GM12878 (cell line): ENCODE measurements at places on chromosomes 13 and 19. TPM values are rescaled to one million over a fixed set of nuclear protein-coding genes. Genes with fewer than 3 reads are reported as not detected.
A peak's percentile ranks its signal among the peaks of the same experiment; 100 is the strongest.

GRCh38 chr13:48532256-48532505, 699 bp downstream of the RCBTB2 start:
- DNase-seq: peak; percentile 26

- DNase-seq: no peak
Measured at GRCh38 chr19:32916969-32917615, 47.5 kb upstream of the SLC7A9 start.

- DNase-seq: no peak
Measured at GRCh38 chr13:111239764-111240670, 80.4 kb upstream of the TEX29 start.

DNA sequence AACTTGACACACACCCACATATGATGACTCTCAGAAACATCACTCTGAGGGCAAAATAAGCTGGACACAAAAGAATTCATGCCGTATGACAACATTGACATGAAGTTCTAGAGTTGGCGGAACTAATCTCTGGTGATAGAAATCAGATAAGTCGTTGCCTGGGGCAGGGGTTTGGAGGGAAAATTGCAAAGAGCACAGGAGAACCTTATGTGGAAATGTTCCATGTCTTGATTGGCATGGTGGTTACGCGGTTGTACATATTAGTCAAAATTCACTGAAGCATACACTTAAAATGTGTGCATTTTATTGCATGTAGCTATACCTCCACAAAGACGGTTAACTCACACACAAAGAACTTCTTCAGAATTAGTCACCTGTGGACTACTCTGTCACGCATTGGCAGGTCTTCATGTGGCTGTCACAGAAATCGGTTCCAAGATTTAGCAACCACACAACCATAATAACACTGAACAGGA, 137.8 kb upstream of the GJB6 start:
- DNase-seq: peak; percentile 59

GRCh38 chr19:6088602-6089049, 21.7 kb downstream of the RFX2 start:
- DNase-seq: no peak

- DNase-seq: no peak
Measured at GRCh38 chr13:27659145-27659865, 37.6 kb downstream of the POLR1D start.

- DNase-seq: no peak
Measured at GRCh38 chr13:48646791-48647190, 6.9 kb upstream of the CYSLTR2 start.

DNA sequence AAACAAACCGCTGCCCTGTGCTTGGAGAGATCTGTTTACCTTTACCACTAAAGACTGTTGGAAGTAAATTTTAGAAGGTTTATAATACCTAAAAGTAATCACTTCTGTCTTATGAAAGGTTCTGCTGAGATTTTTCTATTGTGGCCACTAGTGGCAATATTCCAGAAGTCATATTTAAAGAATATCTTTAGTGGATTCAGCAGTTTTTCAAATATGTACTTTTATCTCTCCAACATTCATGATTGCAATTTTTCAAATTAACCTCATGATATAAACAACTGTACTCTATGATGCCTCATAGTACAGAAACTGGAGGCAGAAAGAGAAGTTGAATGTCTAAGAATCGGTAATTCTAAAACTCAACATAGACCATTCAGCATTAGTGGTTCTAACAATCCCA, 53.2 kb upstream of the USPL1 start:
- no peak for DNase-seq

GRCh38 chr19:34645551-34645950, 31.4 kb downstream of the SCGB2B2 start:
- no peak for DNase-seq

- no peak for DNase-seq
Measured at GRCh38 chr19:33005440-33005839, 33.4 kb downstream of the FAAP24 start.

GRCh38 chr13:41203810-41204209, 9.4 kb upstream of the KBTBD7 start:
- no peak for DNase-seq

DNA sequence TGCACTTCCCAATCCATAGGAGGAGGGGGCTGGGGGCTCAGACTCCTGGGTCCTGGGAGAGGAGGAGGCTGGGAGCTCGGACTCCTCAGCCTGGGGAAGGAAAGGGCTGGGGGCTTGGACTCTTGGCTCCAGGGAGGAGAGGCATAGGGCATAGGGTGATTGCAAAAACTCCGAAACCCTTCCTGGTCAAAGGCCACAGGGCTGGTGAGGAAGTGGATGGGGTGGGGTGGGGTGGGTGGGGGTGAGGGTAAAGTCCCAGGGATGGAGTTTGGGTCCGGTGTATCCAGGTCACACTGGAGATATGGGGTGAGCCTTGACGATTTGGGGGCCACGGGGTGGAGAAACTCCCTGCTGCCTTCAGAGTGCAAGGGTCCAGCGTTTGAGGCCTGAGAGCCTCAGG, 2.8 kb downstream of the MYH14 start:
- DNase-seq: no peak

DNA sequence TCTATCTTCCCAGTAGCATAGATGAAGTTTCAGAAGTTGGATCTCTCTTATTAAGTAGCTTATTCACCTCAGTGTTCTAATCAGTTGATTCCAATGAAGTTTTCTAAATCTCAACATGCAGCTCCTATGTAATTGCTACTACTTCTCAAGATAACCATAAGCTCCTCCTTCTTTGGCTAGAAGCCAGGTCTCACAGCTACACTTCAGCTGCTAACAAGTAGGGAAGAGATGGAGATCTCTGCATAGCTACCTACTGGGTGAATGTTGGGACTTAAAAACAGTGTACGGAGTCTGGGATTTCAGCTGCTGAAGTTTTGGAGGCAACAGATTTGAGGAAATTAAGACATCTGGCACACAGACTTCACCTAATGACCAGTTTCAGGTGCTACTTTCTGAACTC, 661.0 kb downstream of the SLITRK1 start:
- no peak for DNase-seq

GRCh38 chr13:93345024-93345423, 118.4 kb downstream of the GPC6 start:
- DNase-seq: no peak

DNA sequence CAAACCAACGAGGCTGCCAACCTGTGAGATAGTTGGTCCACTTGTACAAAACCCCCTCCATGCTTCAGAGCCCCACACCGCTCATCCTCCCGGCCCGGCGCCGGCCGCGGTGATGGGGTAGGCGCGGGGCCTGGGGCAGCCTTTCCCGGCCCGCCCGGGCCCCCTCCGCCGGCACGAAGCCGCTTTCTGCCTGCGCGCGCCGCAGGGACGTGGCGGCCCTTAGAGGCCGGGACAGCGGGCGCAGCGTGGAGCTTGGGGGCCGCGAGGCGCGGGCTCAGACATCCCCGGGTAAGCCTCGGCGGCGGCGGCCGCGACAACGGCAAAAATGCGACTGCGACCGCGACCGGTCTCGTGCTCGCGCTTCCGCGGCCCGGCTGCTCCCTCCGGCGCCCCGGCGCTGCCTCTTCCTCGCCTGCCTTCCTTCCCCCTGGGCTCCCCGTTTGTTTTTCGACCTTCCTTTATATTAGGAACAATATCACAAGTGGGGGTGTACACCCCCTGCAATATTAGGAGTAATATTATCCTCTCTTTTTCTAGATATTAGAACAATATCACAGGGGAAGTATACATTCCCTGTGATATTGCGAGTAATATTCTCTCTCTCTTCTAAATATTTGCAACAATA, 53.9 kb upstream of the CEACAM21 start:
- no peak for DNase-seq

DNA sequence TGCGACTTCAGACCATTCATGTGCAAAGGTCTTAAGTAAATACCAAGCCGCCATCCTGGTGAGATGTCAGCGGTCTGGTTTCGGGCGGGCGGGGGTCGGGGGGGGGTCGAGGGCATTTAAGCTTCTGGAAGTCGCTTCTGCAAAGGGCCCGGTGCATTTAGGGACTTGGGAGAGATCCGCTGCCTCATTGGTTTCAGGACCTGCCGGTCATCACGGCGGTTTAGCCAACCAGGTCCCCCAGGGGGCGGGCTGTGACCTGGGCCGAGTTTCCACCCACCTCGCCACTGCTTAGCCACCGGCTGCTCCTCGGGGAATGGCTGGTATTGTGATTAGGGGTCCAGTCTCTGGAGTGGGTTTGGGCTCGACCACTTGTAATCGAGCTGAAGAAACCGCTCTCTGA, 7.8 kb downstream of the ANKLE1 start:
- DNase-seq: no peak

DNA sequence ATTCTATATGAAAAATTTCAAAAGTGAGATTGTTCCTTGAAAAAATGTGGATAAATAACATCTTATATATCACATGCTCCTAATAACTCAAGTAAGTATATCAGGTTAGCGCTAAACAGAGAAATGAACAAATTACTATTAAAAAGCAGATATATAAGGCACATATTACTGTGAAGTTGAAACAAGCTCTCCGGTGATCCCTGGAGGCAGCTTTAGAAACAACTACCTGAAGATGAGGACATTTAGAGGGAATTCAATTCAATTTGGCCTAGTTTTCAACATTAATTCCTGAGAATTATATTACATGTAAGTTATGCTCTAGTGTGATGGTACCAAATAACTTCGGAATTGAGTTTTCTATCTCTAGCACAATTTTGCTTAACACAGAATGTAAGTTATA, 1373.6 kb upstream of the SPRY2 start:
- DNase-seq: no peak

DNA sequence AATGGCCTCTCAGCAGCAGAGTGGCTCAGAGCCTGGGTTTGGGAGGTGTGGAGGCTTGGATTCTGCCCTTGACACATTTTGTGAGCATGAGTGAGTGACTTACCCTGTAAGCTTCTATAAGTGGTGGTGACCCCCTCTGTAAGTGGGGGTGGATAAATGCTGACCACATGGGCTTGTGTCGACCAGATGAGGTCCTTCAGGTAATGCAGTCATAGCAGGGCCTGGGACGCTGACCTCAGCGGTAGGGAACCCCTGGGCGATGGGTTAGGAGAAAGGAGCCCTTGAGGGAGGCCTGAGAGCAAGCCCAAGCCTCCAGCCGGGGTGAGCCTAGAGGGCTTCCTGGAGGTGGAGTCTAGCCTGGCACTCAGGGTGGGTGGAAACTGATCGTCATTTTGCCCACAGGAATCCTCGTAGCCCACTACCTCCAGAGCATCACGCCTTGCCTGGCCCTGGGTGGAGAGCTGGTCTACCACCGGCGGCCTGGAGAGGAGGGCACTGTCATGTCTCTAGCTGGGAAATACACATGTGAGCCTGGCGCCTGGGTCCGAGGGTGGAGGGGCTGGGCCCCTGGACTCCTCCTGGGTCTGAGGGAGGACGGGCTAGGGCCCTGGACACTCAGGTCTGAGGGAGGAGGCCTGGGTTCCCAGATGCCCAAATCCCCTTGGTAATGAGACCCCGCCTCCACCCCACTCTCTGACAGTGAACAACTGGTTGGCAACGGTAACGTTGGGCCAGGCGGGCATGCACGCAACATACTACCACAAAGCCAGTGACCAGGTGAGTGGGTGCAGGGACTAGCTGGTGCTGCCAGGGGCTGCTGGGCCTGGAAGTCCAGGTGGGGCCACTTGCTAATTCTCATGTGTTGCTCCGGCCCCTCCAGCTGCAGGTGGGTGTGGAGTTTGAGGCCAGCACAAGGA, 5.0 kb upstream of the APOE start:
- no peak for DNase-seq

- DNase-seq: no peak
Measured at GRCh38 chr19:5899728-5900526, 3.7 kb downstream of the NDUFA11 start.

DNA sequence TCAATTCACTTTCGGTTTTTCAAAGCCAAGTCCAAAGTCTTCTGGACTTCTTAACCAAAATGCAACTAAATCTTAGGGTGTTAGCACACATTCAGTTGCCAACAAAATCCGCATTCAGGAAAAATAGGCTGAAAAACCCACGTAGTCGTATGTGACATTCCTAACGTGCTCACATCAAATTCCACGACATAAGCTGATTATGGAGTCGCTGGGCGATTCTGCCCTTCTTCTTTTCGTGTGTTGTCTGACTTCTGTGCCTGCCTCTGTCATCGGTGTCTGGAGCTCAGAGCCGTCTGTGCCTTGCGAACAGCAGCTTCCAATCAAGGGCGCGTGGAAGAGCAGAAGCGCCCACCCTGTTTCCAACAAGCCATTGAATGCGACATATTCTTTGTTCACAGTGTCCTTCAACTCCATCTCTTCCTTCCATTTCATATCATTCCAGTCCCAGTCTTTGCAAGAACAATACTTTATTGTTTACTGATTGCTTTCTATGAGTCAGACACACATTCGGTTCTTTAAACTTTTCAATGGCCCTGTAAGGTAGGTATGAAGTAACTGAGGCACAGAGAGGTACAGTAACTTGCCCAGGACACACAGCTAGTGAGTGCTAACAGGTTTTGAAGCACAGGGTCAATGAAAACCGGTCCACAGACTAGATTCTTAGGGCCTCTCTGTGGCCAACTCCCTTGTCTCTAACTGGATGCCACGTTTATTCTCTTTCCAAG, 8.2 kb upstream of the ZNF507 start:
- DNase-seq: no peak

DNA sequence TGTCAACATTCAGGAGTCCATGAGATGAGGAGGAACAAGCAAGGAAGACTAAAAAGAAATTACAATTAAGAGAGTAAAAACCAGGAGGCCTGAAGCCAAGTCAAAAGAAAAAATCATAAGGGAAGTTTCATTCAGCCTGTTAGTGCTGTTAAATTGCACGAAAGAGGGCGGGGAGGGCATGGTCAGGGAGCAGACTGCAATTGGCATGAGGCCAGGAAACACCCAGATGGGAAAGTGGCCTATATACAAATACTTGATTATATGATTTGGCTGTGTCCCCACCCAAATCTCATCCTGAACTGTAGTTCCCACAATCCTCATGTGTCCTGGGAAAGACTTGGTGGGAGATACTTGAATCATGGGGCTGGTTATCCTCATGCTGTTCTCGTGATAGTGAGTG, 43.9 kb downstream of the TNFSF13B start:
- no peak for DNase-seq

GRCh38 chr13:27476943-27477703, 26.8 kb upstream of the MTIF3 start:
- no peak for DNase-seq

The IGFL1 gene
- polyA plus RNA-seq: not detected in 2 replicates

The SLC10A2 gene
- not detected in 2 replicates for polyA plus RNA-seq

The DMAC2 gene
- 45.4 and 55.9 TPM in 2 replicates for polyA plus RNA-seq

The ARHGEF18 gene
- 13.9 and 17.9 TPM in 2 replicates for polyA plus RNA-seq

The ZNF625 gene
- 0.52 and 0.62 TPM in 2 replicates for polyA plus RNA-seq

The TIMM50 gene
- 139 and 146 TPM in 2 replicates for polyA plus RNA-seq

The PRR36 gene
- polyA plus RNA-seq: not detected in 2 replicates
